ENCODE measurements at places on chromosomes 2 and 18.

DNA sequence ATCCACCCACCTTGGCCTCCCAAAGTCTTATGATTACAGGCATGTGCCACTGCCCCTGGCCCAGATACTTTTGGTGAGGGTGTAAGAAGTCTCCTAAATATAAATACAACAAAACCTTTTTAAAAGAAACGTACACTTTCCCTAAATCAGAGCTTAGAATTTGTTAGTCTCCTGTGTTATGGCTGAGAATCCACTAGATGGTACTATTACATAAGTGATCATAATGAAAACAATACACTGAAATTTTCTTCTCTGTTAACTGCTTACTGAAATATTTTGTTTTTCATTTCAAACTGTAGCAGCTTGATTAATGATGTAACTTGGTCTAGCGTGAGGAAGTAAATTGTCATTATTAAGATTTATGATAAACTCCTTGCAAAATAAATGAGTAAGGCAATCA is 74.8 kb upstream of the FAM98A start:
- no peak for DNase-seq

- DNase-seq = no peak
Observed at GRCh38 chr2:217953531-217953932, 49.3 kb downstream of the TNS1 start.

GRCh38 chr2:216810399-216811160 is 49.3 kb downstream of the TNP1 start:
- no peak for DNase-seq

- peak; percentile 67 for DNase-seq
Observed at GRCh38 chr2:70083344-70084156, 3.7 kb upstream of the PCBP1 start.

- DNase-seq = no peak
Observed at GRCh38 chr2:1973636-1974035, 229.3 kb upstream of the PXDN start.

- no peak for DNase-seq
Observed at GRCh38 chr2:120886534-120887319, 151.1 kb downstream of the GLI2 start.

DNA sequence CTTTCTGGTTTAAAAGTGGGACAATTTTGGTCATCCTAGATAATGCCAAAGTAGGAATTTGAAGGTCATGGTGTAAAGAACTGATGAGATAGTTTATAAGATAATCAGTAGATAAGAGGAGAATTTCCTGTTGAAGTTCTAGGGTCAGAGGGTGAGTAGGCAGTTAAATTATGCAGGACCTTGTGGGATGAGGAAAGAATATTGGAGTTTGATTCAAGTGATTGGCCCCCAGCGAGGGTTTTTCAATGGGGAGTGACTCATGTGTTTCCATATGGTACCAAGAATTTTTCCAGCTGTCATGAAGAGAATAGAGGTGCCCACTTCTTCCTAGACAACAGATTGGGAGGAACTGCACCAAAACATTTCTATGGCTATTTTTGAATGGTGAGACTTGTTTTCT is 940.2 kb upstream of the ZEB2 start:
- no peak for DNase-seq

DNA sequence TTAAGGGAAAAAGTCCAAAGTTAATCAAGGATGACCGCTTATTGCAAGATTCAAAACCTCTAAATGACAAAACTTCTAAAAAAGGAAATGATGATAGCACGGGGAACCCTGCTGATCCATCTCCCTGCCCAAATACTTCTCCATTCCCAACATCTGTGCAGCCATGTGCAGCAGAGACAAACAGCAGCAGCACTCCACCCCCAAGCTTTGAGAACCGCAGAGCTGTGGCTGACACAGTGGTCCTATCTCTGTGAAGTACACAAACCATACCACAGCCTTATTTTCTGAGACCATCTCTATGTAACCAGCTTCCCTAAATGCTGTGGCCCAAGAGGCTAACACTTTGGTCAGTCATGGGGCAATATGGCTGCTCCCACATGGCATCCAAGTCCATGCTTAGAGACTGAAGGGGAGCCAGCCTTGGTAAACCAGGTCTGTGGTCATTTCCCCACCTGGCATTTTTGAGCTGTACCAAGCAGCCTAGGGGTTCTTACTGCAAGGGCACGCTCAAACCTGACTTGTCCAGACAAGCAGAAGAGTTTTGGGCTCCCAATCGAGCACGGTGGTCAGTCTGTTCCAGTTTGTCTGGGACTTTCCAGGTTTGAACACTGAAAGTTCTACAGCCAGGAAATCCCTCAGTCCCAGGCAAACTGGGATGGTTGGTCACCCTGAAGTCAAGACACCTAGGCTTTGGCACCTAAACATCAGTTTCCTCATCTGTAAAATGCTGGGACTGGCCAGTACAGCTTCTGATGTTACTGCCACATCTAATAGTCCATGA is 17.1 kb upstream of the NFE2L2 start:
- DNase-seq = peak; percentile 90

GRCh38 chr2:177261116-177262060 is 3.1 kb downstream of the NFE2L2 start:
- DNase-seq = no peak

- DNase-seq = no peak
Observed at GRCh38 chr2:72149556-72150156, 2.0 kb upstream of the CYP26B1 start.

- no peak for DNase-seq
Observed at GRCh38 chr2:107776362-107776761, 50.3 kb upstream of the RGPD4 start.

DNA sequence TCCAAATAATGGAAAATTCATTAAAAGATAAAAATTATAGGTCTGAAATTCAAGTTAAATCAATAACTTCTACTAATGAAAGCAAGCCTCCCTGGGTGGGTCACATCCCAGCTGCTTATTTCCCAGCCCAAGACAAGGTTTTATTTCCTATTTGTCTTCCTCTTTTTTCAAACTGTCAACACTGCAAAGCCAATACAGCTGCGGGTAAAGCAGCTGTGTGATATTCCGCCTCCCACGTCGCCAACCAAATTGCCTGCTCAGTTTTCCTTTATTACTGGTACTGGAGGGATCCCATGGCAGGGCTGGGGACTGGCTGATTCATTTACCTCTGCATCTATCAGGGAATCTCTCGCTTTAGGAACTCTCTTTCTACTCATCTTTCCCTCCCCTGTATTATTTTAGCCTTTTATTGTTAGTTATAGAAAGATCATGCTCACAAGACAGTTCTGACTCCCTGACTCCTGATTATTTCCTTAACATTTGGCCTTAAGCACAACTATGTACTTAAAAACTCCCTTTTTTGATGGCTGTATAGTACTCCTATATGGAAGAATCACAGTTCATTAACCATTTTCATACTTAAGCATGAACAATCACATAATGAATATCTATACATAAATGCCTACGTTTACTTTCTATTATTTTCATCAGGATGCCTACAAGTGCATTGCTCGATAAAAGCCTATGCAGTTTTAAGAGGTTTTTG is 253.1 kb downstream of the CDCA7 start:
- no peak for DNase-seq

GRCh38 chr2:127829845-127830246 is 18.9 kb upstream of the WDR33 start:
- no peak for DNase-seq

- no peak for DNase-seq
Observed at GRCh38 chr18:11518788-11519685, 90.4 kb upstream of the SLC35G4 start.

DNA sequence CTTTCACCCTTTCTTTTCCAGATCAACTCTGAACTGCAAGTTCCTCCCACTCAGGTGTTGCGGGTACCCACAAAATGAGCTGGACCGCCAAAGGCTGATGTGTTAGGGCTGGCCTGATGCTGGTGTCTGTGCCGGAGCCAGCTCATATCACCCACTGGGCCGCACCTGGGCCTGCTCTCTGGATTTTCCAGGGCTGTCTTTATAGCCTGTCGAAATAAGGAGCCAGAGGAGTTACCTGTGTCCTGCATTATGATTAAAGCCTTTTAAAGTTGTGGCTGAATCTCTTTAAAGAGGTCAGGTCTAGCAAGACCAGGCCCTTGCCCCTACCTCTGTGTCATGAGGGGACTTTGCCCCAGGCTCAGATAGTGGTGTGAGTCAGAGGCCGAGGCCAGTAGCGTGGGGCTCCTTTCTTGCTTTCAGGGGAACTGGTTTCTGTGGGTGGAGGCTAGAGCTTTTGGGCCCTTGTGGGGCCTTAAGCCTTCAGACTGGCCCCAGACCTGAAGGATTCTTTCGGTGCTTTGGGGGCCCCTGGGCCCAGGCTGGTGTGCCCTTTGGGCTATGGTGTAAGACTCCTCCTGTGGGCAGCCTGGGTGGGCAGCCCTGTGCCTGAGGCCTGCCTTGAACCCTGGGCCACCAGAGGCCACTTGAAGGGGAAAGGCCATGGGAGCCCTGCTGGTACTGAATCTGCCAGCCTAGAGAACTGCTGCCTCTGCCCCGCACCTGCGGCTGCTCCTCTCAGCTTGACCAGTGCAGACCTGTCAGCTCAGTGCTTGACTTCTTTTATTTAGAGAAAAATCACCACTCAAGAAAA is 21.3 kb downstream of the OTOF start:
- DNase-seq = no peak

- DNase-seq = no peak
Observed at GRCh38 chr18:11019295-11020105, 129.9 kb downstream of the PIEZO2 start.

GRCh38 chr2:45345331-45346234 is 265.5 kb downstream of the SRBD1 start:
- DNase-seq = no peak

GRCh38 chr2:70002241-70002899 is 40.9 kb upstream of the ASPRV1 start:
- no peak for DNase-seq

DNA sequence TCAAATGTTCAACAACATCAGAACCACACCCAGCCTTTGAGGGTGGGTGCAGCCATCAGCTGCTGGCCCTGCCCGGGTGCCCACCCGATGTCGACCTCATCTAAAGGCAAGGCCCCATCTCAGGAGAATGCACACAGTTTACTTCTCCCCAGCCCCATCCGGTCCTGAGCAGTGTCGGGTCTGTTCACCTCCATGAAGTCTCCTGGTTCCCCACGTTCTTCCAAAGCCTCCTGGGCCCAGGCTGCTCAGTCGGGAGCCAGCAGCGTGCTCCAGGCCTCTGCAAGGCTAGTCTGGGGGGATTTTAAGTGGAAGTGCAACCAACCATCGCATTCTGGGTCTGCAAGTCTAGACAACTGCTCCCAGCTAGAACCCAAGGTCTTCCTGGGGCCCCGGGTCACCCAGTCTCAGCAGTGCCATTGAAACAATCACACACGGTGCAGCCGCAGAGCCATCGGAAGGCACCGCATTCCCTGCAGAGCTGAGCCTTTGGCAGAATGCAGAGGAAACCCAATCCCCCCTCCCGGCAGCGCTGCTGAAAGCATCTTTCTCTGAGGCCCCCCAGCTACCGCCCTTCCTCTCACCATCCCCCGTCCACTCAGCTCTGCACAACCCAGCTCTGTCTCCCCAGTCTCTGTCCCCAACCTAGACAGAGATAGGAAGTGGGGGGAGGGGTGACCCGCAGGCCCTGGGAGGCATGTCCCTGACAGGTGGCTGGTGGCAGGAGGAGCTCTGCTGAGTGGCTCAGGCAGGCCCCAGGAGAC is 8.5 kb downstream of the ESPNL start:
- no peak for DNase-seq

- DNase-seq = peak; percentile 96
Observed at GRCh38 chr2:110105608-110106467, 9.8 kb downstream of the MALL start.

GRCh38 chr2:165895974-165896373 is 57.6 kb downstream of the TTC21B start:
- DNase-seq = no peak

- no peak for DNase-seq
Observed at GRCh38 chr2:28906376-28906775, 11.9 kb downstream of the WDR43 start.

DNA sequence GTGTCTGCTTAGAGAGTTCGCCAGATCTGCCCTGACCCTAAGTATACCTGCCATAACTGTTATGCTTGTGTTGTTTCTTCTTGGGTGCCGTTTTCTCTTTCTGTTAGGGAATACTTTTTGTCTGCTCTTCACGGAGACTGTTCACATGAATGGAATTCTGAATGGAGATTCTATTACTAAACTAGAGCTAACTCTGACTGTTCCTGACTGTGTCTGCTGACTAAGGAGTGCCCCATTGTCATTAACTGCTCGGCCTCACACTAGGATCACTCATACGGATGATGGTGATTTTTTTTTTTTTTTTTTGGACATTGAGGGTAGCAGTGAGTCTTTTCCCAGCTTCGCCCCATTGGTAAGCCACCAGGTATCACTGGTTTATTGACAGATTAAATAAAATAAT is 104.8 kb upstream of the SLC8A1 start:
- no peak for DNase-seq

DNA sequence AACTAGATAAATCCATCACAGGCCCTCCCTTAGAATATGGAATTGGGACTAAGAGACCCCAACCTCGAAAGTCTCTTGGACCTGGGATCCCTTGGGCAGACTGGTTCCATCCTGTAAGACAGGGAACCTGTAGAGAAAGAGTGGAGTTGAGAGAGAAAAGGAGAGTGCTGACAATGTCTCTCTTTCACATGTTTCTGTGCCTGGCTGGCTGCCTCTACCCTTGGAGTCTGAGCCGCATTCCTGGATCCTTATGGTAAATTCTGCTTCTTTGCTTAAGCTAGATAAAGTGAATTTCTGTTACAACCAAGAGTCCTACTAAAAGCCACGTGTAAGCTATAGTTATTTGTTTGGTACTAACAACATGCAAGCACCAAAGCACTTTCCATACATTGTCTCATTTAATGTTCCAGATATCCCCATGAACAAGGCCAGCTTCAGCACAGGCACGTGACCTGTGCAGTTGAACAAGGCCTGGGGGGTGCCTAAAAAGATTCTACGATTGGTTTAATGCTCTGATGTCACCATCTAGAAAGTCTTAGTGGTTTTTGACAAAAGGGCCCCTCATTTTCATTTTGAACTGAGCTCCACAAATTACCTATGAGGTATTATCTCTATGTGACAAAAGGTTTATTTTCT is 2.1 kb upstream of the PUM2 start:
- DNase-seq = no peak

DNA sequence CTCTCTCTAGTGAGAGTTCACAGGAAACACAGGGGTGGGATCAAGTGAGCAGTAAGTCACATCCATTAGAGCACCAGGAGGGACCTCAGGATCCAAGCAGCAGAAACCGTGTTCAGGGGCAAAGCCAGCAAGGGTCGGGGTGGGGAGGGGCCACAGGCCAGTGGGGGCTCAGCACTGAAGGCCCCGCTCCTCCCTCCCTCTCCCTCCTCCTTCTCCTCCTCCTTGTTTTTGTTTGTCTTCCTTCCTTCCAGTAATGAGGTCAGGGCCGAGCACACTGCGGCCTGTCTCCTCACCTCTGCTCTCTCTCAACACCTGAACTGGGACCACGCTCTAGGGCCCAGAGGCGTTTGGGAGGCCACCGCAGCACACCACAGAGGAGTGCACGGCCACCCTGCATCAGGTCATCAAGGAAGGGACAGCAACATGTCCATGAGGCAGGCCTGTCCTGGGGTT is 20.9 kb downstream of the MTERF4 start:
- DNase-seq = no peak

- no peak for DNase-seq
Observed at GRCh38 chr18:47150824-47151366, 595 bp upstream of the HDHD2 start.

GRCh38 chr2:150528861-150529801 is 41.7 kb upstream of the RND3 start:
- DNase-seq = no peak

- no peak for DNase-seq
Observed at GRCh38 chr2:42959234-42960001, 167.0 kb upstream of the HAAO start.
